ENCODE measurements at places on chromosomes 5 and 9.
A peak's percentile ranks its signal among the peaks of the same experiment; 100 is the strongest.

DNA sequence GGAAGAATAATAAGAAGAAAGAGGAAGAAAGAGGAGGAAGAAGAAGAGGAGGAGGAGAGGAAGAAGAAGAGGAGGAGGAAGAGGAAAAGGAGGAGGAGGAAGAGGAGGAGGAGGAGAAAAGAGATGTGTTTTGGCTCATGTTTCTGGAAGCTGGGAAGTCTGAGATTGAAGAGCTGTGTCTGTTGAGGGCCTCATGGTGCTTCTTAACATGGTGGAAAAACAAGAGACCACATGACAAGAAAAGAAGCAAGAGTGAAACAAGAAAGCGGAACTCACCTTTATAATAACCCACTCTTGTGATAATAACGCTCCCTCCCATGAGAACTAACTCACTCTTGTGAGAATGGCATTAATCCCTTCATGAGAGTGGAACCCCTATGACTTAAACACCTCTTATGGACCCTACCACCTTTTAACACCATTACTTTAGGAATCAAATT is 36.1 kb upstream of the RANBP6 start:
- DNase-seq: no peak

- no peak for DNase-seq
Measured at GRCh38 chr9:21432672-21433425, 7.4 kb upstream of the IFNA1 start.

- no peak for DNase-seq
Measured at GRCh38 chr9:101480386-101480785, 44.8 kb upstream of the ALDOB start.

- no peak for DNase-seq
Measured at GRCh38 chr9:87445646-87446045, 52.0 kb upstream of the DAPK1 start.

DNA sequence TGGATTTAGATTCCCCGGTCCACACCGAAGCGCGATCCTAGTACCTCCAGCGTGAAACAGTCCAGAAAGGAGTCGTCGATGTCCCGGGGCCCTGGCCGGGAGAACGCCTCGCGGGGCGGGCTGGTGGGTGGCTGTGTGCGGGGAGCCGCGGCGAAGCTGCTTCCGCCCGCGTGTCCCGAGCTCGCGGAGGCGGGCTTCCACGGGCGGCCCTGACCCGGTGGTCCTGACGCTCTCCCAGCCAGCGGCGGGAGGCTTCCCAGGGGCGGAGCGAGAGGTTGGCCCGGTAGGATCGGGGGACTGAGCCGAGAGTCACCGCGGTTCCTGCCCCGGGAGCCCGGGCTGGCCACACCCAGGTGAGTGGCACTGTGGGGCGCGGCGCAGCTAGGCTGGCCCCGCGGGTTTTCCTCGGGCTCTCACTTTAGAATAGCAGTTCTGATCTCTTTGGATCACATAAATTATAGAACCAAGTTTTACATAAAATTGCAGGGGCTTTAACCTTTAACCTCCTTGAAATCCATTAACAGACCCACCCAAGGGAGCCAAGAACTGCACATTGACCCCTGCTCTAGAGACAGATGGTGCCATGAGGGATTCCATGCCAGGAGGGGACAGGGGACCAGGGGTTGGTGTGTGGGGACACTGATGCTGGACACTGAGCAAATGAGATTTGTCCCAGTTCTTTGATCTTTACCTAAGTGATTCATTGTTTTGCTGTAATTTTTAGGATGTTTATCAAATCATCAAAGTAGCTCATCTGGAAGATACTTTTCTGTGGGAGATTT is 29.2 kb upstream of the IL31RA start:
- peak; percentile 1 for DNase-seq

- DNase-seq: no peak
Measured at GRCh38 chr5:80368661-80369480, 39.0 kb upstream of the ZFYVE16 start.

DNA sequence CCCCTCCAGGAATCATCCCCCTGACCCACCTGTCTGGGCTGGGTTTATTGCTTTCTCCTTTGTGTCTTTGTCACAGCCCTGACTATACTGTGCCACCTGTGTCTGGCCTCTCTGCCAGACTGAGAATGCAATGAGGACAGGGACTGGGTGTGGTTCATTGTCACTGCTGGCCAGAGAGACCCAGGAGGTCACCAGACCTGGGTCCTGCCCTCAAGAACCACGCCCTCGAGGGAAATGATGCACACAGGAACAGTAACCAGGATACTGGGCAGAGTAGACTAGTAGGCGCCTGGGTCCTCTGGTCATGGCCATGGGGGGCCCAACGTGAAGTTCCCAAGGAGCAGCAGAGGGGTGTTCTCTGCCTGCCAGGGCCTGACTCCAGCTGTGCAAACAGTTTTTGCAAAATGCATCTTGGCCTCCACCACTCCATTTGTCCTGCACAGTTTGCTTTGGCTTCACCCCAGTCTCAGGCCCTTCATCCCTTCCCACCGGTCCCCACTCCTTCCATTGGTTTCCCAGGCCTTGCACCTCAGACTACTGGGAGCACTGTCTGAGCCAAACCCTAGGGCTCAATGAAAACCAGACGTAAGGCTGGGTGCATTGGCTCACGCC is 17.8 kb downstream of the RGS3 start:
- DNase-seq: no peak

DNA sequence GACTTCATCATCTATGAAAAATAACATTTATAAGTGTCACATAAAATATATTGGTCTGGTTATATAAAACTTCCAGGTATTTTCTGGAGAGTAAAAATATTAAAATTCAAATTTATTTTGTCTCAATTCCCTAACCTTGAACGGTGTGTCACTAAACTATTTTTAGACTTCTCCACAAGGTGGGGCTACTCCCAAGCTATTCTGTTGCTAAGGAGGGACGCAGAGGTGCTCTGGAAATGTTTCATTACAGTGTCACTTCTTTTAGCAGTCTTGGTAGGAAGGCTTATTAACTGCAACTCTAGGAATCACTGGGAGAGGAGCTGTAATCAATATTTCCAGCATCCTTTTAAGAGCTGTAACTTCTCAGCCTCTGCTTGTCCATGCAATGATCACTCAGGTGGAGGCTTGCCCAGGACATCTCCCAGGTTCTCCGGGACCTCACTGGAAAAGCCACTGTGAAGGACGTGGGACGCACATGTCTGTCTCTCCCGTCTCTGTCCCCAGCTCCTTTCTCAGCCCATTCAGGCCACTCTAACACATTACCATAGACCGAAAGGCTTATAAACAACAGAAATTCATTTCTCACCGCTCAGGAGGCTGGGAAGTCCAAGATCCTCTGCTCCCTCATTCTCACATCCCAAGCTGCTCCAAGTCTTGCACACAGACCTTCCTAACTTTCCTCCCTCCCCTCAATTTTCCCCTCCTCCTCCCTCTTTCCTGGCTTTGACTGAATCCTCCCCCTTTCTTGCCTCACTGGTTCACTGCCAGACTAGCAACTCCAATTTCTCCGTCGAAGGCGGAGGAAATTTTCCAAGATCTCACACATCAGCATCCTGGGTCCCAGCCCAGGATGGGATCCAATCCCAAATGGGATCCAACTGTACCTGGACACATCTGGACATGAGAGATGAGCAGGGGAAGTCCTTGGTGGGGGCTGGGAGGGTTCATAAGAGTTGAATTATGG is 32.7 kb upstream of the DNAH5 start:
- no peak for DNase-seq

GRCh38 chr5:132180134-132180745 is 47.4 kb downstream of the P4HA2 start:
- DNase-seq: no peak

- no peak for DNase-seq
Measured at GRCh38 chr5:176830995-176831423, 20.6 kb downstream of the UNC5A start.

DNA sequence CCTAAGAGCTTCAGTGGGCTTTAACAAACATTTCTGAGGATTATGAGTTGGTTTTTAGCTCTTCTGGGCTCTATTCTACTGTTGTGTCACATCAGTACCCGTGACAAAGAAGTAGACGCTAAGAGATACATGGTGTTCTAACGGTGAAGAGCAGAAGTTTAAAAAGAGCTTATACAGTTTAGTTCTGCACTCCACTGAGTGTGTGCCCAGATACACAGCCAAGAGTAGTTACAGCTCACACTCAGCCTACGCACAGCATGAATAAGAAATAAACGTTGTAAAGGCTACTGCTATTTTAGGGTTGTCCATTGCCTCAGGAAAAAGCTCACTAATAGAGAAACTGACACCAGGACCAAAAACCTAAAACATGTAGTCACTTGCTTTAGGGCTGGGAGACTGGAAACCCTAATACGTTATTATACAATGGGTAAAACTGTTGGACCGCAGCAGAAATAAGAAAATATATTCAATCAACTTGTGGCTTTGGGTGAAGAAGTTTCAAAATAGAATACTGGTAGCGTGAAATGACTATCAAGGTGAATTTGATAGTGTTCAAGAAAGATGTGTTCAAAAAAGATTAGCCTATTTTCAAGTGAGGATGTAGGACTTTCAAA is 34.7 kb downstream of the PSIP1 start:
- DNase-seq: no peak

DNA sequence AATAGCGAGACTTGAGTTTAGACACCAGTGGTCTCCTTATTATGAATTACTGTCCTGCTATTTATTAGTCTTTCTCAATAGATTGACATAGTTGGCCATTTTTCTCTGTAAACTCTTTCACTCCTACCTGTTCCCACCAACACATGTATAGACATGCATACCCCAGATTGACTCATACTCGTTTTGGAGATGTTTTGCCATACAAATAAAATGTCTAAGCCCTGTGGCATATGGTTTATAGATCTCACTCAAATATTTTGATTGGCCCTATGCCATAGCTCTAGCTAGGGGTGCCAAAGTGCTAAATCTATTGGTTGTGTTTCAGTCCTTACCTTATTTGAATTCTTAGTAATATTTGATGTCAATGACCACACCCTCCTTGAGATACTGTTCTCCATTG is 42.3 kb downstream of the CAMK4 start:
- DNase-seq: no peak

DNA sequence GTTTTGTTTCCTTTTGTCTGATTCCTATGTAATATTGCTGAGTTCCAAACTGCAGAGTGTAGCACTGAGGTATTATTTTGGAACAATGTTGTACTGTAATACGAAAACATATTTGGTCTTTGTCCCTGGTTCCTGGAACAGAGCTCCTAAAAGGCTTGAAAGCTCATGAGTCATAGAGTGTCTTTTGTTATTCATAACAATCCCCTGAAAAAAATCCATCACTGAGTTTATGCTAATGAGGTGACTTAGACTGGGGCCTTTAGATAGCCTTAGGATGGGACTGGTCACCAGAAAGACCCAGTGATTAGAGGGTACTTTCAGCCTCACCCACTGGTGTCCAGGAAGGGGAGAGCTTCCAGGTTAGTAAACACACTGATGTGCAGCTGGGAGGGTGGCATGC is 132.7 kb upstream of the POU5F2 start:
- no peak for DNase-seq

GRCh38 chr5:132777209-132778069 is at the start of gene SEPTIN8:
Gene SEPTIN8 (minus strand): TSS chr5:132777239. CDS start chr5:132777137, 102 bp downstream.
- no peak for DNase-seq

GRCh38 chr5:88663793-88664216 is 219.2 kb downstream of the MEF2C start:
- no peak for DNase-seq

GRCh38 chr5:149400304-149400703 is 21.2 kb upstream of the IL17B start:
- DNase-seq: no peak

DNA sequence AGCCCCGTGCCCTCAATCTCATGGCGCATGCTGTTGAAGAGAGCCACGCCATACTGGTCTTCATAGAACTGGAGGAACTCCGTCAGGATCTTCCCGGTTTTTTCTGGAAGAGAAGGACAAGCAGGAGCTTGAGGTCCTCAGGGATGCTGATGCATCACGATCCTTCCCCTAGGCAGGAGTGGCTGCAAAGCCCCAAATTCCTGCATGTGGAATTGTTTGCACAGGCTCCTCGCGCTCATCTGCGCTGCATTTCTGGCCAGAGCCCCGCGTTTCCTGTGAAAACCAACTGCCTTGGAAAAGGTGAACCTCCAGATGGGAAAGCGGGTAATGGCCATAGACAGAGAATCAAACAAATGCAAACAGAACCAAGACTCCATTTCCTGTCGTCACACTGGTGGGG is 80.4 kb downstream of the LRSAM1 start:
- DNase-seq: no peak

- DNase-seq: no peak
Measured at GRCh38 chr5:31194892-31195555, 1.5 kb downstream of the CDH6 start.

DNA sequence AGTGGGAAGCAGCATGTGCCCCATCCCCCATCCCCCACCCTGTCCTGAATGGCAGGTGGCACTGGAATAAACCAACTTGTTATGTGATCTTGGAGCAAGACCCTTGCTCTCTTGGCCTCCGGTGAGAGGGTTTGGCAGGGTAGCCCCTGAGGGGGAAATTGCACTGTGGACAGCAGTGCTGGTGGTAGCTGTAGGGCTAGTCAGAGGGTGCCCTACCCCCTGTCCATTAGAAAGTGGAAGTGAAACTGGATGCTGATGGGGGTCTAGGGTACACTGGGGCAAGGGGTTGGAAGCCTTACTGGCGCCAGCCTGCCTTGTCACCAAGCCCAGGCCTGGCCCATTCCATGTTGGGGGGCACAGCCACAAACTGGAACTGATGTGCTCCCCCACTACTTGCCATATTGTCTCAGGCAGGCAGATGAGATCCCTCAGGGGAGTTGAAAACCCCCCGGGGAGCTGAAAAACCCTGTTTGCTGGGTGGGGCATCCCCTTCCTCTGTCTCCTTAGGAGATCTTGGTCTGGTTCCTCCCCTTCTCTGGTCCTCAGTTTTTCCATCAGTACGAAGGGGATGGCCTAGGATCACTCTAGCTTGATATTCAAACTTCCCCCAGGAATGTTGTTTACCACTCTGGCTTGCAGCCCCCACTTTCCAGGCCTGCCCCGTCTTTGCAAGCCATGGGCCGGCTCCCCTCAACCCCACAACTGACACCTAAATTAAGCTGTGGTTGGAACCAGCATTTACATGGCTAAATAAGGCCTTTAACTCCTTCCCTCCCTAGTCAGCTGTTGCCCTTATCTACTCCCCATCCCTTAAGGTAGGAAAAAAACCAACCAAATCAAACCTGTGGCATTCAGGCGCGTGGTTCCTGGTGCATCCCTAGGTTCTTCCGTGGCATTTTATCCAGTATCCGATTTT is 14.4 kb upstream of the SYNPO start:
- no peak for DNase-seq

- DNase-seq: no peak
Measured at GRCh38 chr9:128051932-128052709, 15.0 kb downstream of the NAIF1 start.

- DNase-seq: no peak
Measured at GRCh38 chr9:98540476-98540875, 168.3 kb downstream of the GABBR2 start.
